ENCODE measurements at places on chromosomes 3 and 15.

- no peak for DNase-seq
Observed at GRCh38 chr3:56839784-56840715, 38.3 kb upstream of the ARHGEF3 start.

DNA sequence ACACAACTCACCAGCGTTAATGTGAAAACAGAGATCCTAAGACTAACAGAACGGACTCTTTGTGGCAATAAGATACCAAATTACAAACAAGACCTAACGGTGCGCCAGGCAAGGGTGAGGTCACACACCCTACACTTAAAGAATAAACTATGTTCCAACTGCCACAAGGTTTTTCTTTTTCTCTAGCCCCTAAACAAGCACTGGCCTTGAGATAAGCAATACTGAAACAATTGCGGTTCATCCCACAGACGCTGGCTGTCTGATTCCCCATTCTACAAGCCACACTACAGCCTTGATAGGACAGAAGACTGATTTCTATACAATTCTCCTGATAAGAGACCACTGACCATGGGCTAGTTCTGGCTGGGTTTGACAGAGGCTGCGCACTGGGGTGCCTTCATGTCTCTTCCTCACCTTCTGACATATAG lies 20.5 kb upstream of the LIMD1 start:
- no peak for DNase-seq

DNA sequence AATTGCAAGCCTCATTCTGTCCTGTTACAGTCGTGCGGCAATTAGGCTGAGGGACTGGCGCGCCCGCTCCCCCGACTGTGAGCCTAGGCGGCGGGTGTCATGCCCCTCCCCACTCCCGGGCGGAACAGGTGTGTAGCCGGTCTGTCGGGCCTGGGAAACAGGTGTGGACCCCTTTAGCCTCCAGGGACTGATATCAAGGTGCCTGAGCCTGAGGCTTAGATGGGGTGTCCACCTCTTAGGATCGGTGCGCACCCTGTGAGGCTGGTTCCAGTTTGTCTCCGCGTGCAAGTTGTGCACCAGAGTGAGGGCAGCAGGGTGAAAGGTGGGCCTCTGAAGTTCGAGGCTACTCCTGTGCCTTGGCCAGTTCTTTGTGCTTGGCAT lies 686 bp downstream of the VPS8 start:
- no peak for DNase-seq

- no peak for DNase-seq
Observed at GRCh38 chr15:53829471-53829870, 70.0 kb upstream of the WDR72 start.

- no peak for DNase-seq
Observed at GRCh38 chr15:36495456-36495991, 83.9 kb upstream of the CDIN1 start.

- peak; percentile 95 for DNase-seq
Observed at GRCh38 chr3:16090024-16090423, 84.5 kb upstream of the GALNT15 start.

GRCh38 chr15:71422530-71423259 lies 307.4 kb downstream of the THSD4 start:
- DNase-seq, result no peak

GRCh38 chr3:48501196-48501595 lies 2.8 kb downstream of the SHISA5 start:
- no peak for DNase-seq

DNA sequence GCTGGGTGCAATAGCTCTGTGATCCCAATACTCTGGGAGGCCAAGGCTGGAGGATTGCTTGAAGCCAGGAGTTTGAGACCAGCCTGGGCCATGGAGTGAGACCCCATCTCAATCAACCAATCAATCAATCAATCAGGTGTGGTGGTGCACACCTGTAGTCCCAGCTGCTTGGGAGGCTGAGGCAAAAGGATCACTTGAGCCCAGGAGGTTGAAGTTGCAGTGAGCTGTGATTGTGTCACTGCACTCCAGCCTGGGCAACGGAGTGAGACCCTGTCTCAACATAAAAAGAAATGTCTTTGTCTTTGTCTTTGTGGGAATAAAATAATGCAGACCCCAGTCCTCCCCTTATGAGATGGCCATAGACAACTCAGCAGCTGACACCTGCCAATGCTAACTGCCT lies 34.9 kb upstream of the TLE3 start:
- DNase-seq, result no peak

- DNase-seq, result peak; percentile 72
Observed at GRCh38 chr3:100261485-100261903, 702 bp downstream of the TBC1D23 start.

DNA sequence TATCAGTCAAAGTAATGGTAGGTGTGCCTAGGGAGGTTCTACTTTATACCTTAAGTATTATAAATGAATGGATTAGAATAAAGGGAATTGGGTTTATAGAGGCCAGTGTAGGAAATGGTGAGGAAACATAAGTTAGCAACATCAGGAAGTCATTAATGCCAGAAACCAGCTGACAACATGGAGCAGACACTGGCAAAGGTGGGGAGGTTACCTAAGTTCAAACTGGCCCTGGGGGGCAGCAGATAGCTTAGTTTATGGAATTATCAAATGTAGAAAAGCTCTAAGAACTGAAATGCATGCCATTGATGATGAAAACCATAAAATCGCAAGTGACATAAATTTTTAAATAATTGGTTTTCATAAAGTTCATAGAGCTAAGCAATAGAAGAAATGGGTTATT lies 498.6 kb downstream of the NAALADL2 start:
- no peak for DNase-seq

- no peak for DNase-seq
Observed at GRCh38 chr3:149828390-149828789, 15.4 kb downstream of the RNF13 start.

- DNase-seq, result no peak
Observed at GRCh38 chr3:56005196-56005805, 463.0 kb downstream of the ERC2 start.

DNA sequence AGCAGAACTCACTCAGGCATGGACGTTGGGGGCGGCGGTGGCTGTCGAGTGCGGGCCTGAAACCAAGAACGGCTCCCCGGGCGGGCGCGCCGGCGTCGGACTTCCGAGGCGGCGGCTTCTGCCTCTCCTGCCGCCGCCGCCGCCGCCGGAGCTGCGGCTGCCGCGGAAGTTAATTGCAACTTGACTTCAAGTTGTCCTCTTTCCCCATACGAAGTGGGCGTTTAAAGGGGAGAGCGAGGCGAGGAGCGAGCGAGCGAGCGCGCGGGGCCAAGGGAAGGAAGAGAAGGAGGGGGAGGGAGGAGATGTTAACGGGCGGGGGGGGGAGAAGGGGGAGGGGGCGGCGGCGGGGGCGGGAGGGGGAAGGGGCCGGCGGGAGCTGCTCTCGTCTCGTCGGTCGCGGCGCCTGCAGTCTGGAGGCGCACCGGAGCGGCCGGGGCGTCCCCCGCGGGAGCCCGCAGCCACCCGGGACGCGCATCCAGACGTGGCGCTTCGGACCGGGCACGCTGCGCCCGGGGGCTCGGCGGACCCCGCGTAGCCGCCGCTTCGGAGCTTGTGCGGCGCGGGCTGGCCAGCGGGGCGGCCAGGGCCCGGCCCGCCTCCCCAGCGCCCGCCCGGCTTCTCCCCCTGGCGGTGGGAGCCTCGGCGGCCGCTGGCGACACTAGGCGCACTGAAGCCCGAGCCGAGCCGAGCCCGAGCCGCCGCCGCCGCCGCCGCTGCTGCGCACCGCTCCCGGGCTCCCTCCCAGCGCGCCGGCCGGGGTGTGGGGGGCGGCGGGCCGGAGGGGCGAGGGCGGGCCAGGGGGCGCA lies 19.7 kb upstream of the SATB1 start:
- peak; percentile 91 for DNase-seq

DNA sequence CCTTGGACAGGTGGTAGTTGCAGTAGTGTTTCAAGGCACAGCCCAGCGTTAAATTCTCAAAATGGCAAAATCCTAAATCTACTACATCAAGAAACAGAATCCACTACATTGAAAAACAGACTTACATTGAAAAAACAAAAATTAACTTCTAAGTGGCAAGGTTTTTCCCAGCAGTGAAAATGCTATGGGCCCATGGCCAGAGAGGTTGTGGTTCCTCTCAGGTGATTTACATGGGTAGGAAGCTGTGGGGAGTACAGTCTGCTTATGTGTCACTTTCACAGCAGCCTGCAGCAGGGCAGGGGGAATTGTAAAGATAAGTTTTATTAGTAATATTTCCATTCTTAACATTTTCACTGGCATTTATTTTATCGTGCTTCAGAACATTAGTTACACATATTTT lies 24.9 kb downstream of the TTC14 start:
- DNase-seq, result no peak

DNA sequence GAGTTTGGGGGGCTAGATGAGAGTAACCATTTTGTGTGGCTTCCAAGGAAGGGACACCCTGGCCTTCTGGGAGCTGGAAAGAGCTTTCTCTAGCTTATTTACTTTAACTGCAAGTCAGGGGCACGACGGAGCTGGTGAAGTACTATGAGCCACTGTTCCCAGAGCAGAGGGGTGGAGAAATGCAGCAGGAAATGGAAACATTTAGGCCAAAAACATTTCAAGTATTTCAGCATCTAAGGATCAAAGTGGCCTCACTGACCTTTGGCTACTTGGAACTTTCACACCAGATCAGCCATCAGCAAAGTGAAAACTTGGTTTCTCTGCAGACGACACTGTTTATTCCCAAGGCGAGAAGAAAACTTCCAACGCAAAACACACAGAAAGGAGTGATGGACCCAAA lies 7.9 kb downstream of the DGKG start:
- DNase-seq, result no peak

GRCh38 chr3:16320711-16321110 lies 55.7 kb downstream of the OXNAD1 start:
- DNase-seq, result no peak

- DNase-seq, result no peak
Observed at GRCh38 chr15:78060232-78060631, 17.3 kb downstream of the TBC1D2B start.

DNA sequence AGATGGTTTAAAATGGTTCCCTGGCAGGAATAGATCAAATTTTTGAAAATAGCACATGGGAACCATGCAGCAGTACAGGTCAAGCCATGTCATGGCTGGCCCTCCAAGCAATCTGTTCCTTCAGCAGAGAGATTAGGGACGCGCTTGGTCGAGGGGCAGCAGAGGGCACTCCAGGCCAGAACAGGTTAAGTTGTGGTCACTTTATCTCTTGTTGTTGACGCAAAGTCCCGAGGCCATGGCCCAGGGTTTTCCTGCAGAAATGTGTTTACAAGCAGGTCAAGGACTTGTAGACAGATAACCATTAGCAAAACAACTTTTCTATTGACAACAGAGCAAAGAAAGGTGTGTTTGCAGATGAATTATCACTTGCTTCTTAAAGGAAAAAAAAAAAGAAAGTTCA lies 570.0 kb upstream of the NR2F2 start:
- peak; percentile 29 for DNase-seq

- DNase-seq, result no peak
Observed at GRCh38 chr3:113277414-113277813, 66.1 kb downstream of the BOC start.

DNA sequence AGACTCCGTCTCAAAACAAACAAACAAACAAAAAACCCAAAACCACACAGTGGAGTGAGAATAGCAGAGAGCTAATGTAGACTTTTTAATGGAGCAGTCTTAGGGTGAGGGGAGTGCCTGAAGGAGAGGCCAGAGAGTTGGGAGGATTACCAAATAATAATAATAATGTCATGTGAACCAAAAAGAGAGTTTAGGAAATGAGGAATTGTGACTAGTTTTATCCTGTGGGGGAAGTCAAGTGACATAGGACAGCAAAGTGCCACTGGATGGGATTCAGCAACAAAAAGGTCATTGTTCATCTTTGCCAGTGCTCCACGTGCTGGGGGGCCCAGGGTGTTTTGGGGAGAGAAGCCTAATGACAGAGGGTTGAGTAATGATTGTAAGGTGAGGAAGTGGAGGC lies 12.9 kb downstream of the GPR87 start:
- DNase-seq, result no peak

DNA sequence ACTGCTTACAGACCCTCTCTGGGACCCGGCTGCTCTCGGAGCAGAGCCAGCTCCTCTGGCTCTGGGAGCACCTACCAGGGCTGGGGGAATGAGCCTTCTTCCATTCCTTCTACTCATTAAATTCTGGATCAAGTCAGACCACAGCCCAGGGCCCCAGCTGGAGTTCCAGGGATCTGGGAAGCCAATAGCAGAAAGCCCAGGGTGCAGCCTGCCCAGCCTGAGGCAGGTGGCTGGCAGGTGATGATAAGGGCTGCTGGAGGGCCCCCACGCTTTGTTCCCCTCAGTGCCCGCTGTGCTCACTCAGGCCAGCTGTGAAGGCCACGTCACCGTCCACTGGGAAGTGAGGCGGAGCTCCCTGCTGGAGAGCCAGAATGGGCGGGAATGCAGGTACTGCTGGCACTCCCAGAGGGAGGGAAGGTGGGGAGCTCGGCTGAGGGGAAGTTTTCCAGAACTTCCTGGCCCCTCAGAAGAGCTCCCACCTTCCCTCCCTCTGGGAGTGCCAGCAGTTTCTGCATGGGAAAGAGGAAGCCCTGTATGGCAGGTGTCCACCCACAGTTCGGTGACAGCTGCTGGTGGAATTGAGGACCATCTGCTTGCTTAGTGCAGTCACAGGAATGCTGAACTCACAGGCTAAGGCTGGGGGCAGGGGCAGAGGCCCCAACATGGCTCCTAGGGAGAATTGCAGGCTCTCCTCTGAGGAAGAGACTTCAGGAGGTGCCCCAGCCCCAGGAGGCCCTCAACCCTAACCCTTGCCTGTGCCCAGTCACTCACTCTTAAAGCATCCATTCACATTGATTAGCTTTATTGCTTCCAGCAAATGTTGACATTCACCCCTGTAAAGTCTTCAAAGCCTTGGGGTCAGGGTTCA lies 12.6 kb upstream of the RTP3 start:
- DNase-seq, result no peak

All from cardiac muscle cell (in vitro differentiated cells and primary cell).